ENCODE measurements at places on chromosomes 5 and 9. TPM values are rescaled to one million over a fixed set of nuclear protein-coding genes. Genes with fewer than 3 reads are reported as not detected.

SMIM33 gene
- not detected for total RNA-seq

CNTFR gene
- 6.4 TPM for total RNA-seq

ENTPD2 gene
- total RNA-seq: 13.3 TPM

PTPRD gene
- total RNA-seq: 2.4 TPM

- H3K27ac ChIP-seq: peak overlapping the region; percentile 82
- peak overlapping the region; percentile 55 for H3K4me3 ChIP-seq
- H3K4me1 ChIP-seq: peaks cover 61% of the 10 kb centered on the region
Measured at GRCh38 chr5:138492560-138493045, 27.3 kb downstream of the EGR1 start.

DNA sequence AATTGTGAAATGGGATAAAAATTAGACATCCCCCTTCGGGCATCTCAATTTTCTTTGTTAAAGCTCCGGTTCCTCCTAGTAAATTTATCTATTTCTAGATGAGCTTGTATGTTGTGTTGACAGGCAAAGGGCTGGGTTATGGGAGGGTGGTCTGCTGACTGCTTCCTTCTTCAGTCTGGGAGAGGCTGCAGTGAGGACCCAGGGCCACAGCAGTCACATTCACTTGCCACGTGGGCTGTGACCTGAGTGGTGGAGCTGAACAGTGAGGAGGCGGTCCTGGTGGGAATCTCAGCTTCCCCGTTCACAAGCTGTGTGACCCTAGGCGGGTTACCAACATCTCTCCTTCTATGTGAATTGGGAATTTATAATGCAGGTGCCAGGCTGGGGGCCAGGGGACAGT lies 57.5 kb upstream of the RXRA start:
- H3K27me3 ChIP-seq: peaks cover 15% of the 10 kb centered on the region
- no peak for DNase-seq
- H3K27ac ChIP-seq: no peak overlapping the region
- no peaks in the 10 kb centered on the region for H3K4me1 ChIP-seq

DNA sequence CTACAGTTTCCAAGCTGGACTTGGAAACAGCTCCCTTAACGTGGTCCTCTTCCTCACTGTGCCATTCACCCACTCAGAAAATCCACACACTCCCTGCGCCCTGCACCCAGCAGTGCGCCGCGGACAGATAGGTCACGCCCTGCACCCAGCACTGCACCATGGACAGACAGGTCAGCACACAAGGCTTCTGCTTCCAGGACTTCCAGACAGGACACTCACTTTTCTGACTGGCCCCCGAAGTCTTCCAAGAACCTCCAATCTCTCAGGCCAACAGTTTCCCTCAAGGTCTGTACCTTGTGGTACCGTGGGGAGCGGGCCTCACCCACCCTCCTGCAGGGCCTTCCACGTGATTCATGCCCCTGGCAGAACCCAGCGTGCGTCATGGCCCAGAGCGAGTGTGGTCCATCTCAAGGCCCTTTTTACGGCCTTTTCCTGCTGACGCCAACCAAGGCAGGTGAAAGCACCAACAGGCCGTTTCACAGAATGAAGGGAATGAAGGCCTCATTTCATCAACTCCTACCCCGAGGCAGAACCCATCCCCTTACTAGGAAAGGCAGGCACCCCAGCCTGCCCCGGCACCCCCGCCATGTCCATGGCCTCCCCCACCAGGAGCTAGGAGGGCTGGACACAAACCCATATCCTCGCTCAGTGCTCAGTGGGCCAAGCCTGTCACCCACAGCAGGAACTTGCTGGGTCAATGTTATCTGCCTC lies 17.3 kb downstream of the VAV2 start:
- no peak for DNase-seq
- H3K4me3 ChIP-seq: no peak overlapping the region

- H3K4me1 ChIP-seq: no peaks in the 10 kb centered on the region
- H3K4me3 ChIP-seq: no peak overlapping the region
- no peaks in the 10 kb centered on the region for H3K27me3 ChIP-seq
- DNase-seq: no peak
Measured at GRCh38 chr9:642014-642413, 199.5 kb upstream of the DMRT1 start.

DNA sequence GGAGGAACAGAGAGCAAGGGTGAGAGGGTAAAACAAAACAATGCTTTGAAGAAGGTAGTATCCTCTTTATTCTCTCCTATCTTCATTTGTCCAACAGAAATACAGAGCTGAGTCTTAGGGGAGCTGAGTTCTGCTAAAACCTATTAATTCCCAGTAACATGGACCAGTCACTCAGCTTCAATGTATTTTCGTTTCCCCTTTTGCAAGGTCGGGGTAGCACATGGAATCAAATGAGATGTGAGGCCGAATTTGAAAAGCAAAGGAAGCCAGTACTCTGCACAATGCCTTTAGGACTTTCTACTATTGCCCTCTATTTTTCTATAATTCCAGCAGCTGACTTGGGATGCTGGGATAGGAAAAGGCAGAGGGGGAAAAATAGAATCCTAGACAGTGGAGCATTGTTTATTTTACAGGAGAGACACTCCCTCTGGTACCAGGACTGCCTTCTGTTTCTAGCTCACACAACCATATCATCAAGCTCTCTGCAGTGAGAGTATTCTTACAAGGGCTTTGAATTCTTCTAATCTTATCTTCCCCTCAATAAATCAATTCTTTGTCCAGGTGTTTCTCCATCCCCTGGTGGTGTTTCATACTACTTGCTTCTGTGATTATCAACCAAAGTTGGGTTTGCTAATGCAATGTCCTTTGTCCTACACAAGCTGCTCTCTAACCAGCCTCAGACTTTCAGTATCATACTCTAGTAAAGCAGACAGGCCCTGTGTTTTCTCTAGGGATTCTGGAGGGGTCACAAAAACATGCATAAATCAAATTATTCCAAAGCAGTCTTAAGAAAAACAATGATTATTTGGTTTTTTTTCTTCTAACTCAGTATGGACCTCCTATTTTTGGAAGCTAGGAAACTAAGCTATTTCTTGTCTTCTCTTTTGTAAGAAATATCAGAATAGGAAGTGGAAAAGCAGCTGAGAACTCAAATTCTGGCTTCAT lies 341.5 kb downstream of the OSTF1 start:
- H3K4me1 ChIP-seq: peaks cover 8% of the 10 kb centered on the region
- no peaks in the 10 kb centered on the region for H3K27me3 ChIP-seq
- no peak overlapping the region for H3K4me3 ChIP-seq
- H3K36me3 ChIP-seq: no peaks in the 10 kb centered on the region
- no peak overlapping the region for H3K27ac ChIP-seq

DNA sequence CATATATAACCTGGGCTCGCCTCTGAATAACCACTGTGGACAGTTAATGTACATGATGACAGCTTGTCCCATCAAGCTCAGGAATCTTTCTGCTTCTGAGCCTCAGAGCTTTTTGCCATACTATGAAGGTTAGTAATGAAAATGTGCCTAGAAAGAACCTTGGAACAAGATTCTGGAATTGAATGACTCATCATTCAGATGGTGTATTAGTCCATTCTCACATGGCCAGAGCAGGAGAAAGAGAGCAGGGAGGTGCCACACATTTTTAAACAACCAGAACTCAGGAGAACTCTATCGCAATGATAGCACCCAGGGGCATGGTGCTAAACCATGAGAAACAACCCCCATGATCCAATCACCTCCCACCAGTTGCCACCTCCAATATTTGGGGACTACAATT lies 542.1 kb downstream of the PRR16 start:
- H3K4me3 ChIP-seq: no peak overlapping the region
- no peaks in the 10 kb centered on the region for H3K36me3 ChIP-seq
- H3K27ac ChIP-seq: no peak overlapping the region
- H3K4me1 ChIP-seq: no peaks in the 10 kb centered on the region
- no peak for DNase-seq

DNA sequence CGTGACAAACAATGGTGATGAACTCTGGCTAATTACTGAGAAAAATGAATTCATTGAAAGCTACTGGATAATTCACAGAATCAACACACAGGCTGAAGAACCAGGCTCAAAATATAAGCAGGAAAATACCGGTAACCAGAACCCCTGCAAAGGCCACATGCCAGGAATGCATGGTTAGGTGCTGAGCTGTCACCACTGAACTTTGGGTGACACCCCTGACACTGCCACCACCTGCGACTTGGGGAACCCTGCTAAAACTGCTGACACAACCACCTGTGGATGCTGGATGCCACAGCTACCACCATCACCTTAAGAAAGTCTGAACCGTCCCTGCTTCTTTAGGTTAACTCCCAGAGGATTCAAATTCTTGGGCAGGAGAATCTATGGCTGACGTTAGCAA lies 72.0 kb upstream of the NR4A3 start:
- H3K27ac ChIP-seq: no peak overlapping the region
- H3K36me3 ChIP-seq: no peaks in the 10 kb centered on the region
- no peak for DNase-seq
- H3K4me1 ChIP-seq: no peaks in the 10 kb centered on the region
- no peaks in the 10 kb centered on the region for H3K27me3 ChIP-seq

DNA sequence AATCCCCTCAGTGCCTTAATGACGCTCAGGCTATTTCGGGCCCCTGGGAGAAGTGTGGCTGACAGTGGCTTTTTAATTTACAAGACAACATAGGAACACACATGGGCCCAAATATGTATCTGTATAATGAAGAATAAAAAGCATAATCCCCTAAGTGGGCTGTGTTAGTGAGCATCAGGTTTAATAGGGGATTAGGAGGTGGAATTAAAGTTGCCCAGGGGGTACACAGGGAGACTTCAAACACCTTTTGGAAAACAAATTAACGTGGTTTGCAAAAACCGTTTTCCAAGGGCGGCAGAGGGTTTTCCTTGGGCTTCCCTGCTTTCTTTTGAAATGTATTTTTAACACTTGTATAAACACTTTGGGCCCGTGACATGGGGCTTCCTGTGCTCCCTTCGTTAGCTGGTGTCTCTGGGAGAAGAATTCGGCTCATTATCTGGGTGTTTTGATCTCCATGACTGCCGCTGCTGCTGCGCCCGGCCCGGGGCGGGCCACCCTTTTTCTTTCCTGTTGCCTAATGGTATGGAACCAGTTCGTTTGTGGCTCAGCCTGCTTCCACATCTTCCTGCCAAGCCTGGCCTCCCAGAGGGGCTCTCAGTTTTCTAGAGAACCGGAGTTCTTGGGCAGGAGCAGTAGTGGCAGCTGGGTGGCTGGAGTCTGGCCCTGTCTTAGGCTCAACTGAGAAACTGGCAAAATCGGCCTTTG lies 173.0 kb downstream of the MACROH2A1 start:
- H3K4me1 ChIP-seq: peaks cover 30% of the 10 kb centered on the region
- H3K36me3 ChIP-seq: no peaks in the 10 kb centered on the region
- DNase-seq: peak; percentile 24
- no peak overlapping the region for H3K4me3 ChIP-seq
- H3K27ac ChIP-seq: no peak overlapping the region
- H3K27me3 ChIP-seq: no peaks in the 10 kb centered on the region

GRCh38 chr9:93648836-93649235 lies 72.5 kb downstream of the PHF2 start:
- DNase-seq: peak; percentile 76
- H3K36me3 ChIP-seq: peaks cover 85% of the 10 kb centered on the region
- no peaks in the 10 kb centered on the region for H3K27me3 ChIP-seq
- H3K4me1 ChIP-seq: no peaks in the 10 kb centered on the region
- no peak overlapping the region for H3K27ac ChIP-seq

DNA sequence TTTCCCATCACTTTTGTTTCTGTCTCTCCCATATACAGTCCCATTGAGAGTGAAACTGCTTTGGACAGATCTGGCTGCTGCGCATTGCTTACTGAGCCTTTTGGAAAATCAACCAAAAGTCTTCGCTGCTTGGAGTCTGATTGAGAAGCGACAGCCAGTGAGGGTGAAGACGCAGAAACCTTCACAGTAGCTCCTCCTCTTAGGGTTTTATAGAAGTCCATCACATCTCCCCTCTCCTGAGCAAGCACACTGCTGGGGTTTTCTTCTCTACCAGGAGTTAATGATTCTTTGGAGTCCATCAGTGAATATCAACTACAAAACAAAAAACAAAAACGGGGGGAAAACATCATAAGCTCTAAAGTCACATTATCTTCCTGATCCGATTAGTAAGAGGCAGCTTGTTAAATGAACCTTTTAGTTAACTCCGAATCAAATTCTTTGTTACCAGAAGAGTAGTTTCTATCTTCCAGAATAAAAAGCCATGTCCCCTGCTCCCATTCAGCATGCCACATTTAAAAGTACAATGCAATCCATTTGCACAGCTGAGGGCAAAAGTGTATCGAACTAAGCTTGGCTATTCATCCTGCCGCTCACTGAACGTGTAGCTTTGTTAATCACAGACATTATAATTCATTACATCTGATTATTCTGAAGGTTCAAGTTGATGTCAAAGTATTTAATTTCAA lies 2.8 kb downstream of the NR3C1 start:
- no peaks in the 10 kb centered on the region for H3K36me3 ChIP-seq
- no peaks in the 10 kb centered on the region for H3K27me3 ChIP-seq
- H3K4me1 ChIP-seq: peaks cover 61% of the 10 kb centered on the region
- peak overlapping the region; percentile 95 for H3K4me3 ChIP-seq

DNA sequence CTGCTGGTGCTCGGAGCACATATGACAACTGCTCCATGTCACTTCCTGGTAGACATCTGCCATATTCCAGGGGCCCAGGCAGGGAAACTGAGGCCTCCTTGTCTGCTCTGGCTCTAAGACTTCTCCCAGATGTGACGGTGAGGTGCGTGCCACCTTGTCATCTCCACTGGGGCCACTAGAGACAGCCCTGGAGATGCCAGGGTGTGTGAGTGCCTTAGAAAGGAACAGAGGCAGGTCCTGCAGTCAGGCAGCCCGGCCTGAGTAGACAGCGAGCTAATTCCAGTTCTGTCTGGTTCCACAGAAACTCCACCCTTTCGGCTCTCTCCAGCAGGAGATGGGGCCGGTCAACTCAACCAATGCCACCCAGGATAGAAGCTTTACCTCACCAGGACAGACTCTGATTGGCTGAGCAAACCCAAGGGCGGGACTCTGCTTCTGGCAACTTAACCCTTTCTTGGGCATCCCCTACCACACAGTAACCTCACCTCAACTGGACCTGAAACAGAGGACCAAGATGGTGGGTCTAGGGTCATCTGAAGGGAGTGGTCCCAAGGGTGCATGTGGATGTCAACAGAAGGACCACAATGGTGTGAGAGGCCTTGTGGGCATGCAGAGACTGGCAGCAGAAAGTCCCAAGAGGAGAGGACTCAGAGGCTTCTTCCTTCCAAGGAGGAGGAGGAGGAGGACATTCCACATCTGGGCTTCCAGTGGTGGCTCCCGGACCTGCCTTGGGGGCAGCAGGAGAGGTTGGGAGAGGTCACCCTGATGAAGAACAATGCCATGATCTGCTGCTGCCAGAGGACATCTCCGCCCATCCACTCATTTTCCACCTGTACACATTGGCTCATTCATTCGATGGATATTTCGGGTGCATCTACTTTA lies 77.7 kb downstream of the RGS3 start:
- H3K36me3 ChIP-seq: peaks cover 4% of the 10 kb centered on the region
- no peak for DNase-seq
- H3K4me3 ChIP-seq: no peak overlapping the region
- H3K27ac ChIP-seq: no peak overlapping the region

DNA sequence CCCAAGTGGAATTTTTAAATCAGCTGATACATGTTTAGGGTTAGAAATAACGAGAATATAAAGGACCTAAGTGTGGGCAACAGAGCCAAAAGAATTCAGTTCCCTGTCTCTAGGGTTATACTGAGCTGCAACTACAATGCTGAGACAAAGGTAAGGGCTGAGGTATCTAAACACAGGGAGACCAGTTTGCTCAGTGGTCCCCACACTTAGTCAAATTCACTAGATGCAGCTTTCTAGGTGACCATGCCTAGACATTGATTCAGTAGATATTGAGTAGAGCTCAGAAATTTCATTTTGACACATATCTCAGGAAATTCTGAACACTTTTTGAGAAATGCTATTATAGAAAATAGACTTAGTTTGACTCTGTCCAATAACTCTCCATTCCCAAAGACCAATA lies 84.8 kb downstream of the PPP2R2B start:
- H3K27me3 ChIP-seq: no peaks in the 10 kb centered on the region
- H3K4me3 ChIP-seq: no peak overlapping the region
- H3K36me3 ChIP-seq: no peaks in the 10 kb centered on the region
- H3K4me1 ChIP-seq: peaks cover 14% of the 10 kb centered on the region
- no peak for DNase-seq

Measured in suprapubic skin (tissue), 4 donors.